ENCODE measurements at places on chromosomes 5 and 9.

- DNase-seq, result no peak
These were observed 192.7 kb downstream of the TENT4A start for GRCh38 chr5:6905883-6906282.

DNA sequence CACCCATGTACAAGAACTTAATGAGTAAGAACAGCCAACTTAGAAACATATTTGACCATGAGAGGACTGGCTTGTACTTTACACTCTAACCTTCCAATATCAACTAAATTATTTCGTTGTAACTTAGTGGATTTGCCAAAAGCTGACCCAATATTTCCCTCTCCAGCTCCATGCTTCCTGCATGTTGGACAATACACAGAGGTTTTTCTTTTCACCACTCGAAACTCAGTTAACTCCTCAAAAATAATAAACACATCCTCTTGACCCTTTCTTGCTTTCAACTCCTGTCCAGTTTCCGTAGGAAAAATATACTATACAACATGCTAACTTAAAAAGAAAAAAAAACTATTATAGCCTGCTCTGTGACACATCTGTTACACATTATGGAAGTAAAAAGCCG, 188.9 kb downstream of the MPDZ start:
- no peak for DNase-seq

DNA sequence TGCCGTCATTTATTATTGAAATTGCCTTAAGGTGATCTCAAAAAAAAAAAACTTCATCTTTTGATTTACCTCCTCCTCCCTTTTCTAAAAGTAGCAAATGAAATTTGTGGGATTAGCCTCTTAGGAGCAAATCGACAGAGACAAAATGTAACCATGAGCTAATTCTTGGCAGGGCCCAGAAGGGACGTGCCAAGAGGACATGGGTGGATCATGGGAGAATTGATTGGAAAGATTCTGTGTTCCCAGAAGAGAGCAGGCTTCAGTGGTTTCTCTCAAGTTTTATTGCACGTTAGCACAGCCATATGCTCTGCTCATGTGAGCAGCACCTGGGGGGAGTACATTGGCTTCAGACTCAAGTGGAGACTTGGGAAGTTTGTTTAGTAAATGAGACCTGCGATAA, 394.6 kb downstream of the ELAVL2 start:
- DNase-seq, result no peak

GRCh38 chr9:22214021-22214420, 204.9 kb upstream of the CDKN2B start:
- DNase-seq, result no peak

DNA sequence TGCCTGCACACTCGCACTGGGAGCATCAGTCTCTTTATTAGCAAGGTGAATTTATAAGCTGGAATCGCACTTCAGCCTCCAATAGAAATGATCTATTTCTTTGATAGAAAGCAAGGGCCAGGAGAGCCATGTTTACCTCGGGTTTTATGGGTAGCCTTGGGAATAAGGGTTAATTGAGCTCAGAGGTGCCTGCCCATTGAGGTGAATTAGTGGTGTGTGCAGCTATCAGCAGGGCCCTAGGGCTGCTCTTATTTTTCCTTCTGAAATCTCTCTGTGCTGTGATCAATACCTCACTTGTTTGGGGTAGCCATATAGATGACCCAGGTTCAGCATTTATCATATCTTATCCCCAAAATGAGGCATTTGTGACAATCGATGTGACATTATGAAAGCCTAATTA, 297.8 kb downstream of the EBF1 start:
- DNase-seq, result no peak

DNA sequence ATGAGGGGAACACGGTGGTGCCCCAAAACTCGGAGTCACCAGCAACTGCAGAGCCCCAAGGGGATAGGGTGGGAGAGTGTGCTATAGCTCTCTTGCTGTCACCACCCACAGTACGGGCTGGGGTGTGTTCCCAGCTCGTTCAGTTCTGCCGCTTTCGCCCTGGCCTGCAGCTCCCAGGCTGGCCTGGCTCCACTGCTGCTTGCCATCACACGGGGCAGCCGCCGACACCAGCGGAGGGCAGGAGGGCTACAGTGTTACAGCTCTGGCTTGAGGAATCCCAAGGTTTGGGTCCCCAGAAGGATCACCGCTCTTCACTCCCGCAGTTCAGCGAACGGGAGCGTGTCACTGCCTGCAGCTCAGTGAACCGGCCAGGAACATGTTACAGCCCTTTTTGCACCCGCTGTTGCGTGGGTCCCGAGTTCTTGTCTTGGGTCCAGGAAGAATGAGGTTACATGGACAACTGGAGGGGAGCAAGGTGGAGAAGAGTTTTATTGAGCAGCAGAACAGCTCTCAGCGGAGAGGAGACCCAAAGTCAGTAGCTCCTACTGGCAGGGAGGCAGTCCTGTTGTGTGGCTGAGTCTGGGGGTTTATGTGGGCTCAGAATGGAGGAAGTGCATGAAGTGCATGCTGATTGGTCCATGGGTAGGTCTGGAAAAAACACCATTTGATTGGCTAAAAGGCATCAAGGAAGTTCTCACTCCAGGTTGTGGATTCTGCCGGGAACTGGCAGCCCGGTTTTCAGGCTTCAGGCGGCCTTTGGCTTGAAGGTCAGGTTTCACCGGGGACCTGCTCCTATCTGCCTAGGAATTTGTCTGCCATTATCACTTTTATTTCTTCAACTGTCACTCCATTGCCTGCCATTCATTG, 113.4 kb downstream of the EHMT1 start:
- DNase-seq, result no peak

GRCh38 chr5:39750661-39751060, 325.9 kb upstream of the DAB2 start:
- no peak for DNase-seq

GRCh38 chr5:51734677-51735076, 351.4 kb downstream of the ISL1 start:
- no peak for DNase-seq

GRCh38 chr5:158233735-158234322, 374.9 kb upstream of the CLINT1 start:
- DNase-seq, result no peak

DNA sequence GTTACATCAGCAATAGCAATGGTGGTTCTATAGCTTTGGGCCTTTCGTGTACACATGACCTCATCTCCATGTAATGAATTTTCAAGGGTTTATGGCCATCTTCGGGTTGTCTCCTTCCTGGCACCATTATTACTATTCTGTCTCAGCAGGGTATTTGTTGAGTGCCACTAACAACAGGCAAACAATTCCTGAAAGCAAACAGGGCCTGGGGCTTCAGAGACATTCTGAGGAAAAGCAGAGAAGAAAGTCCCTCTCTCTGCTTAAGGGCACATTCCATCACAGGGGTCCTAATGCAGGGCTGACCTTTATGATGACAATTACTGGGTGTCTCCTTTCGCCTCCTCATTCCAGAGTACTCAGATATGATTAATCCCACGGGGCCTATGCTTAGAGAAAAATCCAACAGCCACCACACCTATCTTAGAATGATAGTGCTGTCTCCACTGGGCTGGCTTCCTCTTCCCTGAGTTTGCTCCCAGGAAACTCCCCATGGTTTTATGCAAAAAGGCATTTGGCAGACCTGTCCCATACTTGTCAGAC, 540.2 kb upstream of the ZNF462 start:
- DNase-seq, result no peak

DNA sequence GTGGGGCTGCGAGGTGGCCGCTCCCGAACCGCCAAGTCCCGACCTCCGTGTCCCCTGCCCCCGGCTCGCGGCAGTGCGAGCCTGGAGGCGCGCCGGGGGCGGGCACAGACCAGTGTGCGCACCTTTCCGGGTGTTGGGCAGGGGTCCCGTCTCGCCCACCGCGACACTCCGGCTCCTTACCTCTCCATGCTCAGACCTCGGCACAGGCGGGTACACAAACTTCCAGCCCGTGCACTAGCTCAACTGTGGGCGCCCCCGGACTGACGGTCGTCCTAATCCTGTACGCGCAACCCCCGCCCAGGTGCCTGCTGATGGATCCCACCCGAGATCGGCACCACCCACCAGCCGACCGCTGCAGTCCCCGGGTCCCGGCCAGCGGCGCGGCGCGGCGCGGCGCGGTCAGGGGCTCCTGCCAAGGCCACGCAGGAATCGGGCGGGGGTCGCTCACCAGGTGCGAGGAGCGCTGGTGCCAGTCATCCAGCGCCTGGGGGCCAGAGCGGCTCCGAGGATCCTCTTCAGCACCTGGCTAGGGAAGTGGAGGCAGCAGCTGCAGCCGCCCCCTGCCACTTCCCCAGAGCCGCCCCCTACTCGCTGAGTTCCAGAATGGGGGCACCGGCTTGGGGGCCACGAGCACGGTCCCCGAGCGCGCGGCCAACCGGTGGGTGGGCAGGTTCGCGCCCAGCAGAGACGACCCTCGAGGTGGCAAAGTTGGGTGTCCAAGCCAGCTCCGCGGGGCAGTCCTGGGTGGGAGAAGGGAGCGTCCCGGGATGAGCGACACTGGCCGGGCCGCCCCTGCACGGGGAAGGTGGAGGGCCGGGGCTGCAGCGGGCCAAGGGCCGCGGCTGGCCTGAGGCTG, 511 bp downstream of the SEMA5A start:
- DNase-seq, result no peak

GRCh38 chr5:30764704-30765103, 428.8 kb upstream of the CDH6 start:
- peak; percentile 15 for DNase-seq

DNA sequence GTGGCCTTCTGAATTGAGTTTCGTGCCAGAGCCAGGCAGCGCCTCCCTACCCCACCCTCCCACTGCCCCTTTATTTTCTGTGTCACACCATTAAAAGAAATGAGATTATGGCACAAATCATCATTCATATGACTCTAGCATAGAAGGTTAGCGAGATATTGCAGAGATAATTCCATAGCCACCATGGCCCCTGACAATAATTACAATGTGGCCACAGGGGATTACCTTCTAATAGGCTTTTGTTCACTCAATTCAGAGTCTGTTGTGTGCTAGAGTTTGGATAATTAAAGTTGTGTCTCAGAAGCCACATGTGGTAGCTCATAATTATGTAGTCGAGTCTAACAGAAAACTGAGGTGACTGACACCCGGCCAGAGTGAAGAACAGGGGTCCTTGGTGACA, 428.1 kb downstream of the ARHGEF28 start:
- DNase-seq, result no peak

- DNase-seq, result no peak
These were observed 58.0 kb upstream of the ROR2 start for GRCh38 chr9:92008041-92008440.

DNA sequence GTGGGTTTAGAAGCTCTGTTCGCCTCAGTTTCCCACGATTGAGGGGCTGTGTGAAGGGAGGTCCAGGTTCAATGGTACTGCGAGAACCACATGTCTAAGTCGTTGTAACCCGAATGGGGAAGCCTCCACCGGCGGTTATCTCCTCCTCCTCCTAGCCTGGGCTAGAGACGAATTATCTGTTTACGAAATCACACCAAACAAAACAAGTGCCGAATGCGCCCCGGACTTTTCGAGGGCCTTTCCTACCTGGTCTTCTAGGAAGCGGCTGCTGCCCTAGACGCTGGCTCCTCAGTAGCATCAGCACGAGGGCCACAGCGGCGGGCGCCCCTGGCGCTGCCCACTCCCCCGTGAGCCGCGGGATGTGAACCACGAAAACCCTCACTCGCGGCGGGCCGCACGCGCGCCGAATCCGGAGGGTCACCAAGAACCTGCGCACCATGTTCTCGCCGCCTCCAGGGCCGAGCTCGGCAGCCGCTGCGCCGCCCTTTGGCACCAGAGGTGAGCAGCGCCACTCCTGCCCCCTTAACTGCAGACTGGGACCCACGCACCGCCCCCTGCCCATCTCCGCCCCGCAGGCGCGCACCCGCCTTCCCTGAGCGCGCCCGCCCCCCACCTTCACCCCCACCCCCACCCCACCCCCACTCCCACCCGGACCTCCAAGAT, at the start of gene CDKN2A:
CDKN2A (minus strand) TSS at position 500 of the 663 bp plus-strand sequence.
- DNase-seq, result no peak

DNA sequence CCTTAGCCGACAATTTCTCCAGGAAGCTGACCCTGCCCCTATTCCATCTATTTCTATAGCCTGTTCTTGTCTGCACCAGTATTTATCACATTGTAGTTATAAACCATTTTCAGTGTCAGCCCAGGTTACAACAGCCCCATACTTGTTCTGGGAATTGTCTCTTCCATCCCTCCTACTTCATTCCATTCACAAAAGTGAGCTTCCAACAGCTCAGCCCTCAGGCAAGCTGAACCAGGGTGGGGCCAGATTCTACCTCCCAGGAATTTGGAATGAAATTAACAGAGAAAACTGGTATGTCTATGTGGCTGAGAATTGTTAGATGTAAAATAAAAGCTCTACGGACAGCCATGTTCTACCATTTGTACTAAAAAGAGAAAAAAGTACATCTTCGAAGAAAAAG, 36.1 kb downstream of the STRBP start:
- no peak for DNase-seq
